Hippocampal formation (tissue), 2 donors: ENCODE measurements at places on chromosomes 3 and 15.

GRCh38 chr3:56688191-56688590, 5.1 kb upstream of the TASOR start:
- no peak for DNase-seq

DNA sequence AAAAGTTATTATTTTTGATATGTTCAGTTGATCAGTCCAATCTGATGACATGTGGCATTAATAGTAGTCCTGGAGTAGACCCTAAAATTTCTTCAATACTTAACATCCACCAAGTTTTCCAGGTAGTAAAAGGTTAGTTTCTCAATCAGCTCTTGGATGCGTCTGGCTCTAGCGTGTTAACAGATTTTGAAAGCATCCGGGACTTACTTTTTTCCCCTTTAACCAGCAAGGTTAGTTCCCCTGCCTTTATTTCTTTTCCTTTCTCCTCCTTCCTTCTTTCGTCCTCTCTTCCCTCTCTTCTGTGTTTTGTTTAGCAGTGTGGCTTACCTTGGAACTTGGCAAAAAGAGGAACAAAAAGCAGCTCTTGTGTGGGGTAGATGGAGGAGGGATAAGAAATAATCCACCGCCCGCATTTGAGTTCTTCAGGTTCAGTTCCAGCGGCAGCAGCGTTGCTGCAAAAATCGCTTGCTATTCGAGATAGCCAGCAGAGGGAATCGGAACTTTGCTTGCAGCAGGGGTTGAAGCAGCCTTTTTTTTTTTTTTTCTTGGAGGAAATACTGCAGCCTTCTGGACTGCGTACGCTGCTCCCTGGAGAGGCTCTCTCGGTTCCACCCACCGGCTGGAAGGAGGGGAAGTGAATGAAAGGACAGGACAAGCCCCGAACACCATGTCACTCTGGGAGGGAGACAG, at the start of gene RBMS3:
Gene RBMS3 (plus strand): TSS at position 668 of the 690 bp plus-strand sequence.
- peak; percentile 35 for DNase-seq

- DNase-seq: no peak
Measured at GRCh38 chr3:15903164-15903563, 105.4 kb upstream of the ANKRD28 start.

DNA sequence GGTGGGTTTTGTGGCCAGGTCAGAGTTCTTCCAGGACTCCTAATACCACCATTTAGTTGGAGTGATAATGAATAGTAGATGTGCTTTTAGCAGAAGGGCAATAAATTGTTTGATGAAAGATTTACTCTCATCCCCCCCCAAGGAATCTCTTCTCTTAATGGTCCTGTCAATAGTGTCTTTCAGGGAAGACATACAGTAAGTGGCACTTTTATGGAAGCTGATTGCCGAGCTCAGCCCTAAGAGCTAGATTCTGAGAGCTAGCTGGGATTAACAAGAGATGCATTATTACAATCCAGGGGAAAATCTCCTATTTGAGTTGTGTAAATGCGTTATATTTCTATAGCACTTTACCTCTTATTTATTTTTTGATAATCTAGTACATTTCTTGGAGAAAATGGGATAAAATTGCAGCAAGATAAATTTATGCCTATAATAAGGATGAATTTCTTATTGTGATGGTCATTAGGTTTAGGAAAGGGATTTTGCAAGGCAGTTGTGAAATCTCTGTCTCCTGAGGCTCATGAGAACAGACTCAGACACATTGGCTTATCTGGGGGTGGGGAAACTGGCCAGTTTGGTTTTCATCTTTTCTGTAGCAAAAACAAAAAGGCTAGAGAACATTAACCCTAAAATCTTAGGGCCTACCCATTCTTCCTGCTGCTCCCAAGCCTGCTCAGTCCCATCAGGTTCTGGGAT, 41.6 kb upstream of the CLSTN2 start:
- no peak for DNase-seq

DNA sequence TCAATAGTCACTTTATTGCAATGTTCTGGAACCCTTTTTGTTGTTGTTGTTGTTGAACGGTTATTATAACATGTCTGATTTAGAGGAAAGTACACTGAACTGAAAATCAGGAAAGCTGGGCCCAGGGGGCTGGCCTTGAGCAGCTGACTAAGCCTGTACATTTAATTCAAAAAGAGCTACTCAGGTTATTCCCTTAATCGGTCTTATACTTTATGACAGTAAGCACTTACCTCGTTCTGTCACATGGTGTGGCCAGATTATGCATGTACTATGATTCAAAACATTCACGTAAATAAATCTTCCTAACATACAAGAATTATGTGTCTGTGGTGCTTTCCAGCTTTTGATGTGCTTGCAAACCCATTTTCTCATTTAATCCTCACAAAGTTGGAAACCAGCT, 382.5 kb upstream of the TPRG1 start:
- no peak for DNase-seq

- DNase-seq: no peak
Measured at GRCh38 chr3:171811913-171812335, 1.6 kb upstream of the PLD1 start.

DNA sequence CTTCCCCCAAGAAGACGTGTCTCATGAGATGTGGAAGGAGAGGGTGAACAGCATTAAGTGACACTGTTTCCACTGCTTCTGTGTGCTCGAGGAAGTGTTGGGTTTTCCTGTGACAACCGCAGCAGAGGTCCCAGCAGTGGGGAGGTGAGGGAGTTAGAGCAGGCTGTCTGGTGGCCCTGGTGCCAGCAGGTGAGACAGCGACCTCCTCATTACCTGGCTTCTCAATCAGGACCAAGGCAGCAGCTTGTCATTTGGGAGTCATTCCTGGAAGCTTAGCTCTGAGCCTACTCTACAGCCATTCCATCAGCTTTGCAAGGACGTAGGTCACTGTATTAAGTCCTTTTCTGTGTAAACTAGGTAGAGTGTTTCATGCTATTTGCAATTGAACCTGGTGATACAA, 63.3 kb upstream of the RGMA start:
- no peak for DNase-seq

DNA sequence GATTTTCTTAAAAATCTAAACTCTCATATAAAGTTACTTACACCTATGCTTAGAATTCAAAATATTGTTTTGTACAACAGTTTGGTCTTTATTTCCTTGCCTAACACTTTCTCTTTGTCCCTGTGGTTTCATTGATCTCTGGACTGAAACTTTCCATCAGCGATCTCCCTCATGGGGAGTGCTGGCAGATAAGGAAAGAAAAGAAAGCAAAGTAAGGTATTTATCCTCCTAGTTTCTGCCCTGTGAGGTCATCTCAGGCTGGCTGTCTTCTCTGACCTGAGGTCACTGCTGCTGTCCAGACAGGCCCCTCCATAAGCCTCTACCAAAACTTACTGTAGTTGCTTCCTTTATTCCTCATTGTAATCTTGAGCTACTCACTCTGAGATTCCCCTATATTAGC, 57.9 kb upstream of the EPHA6 start:
- no peak for DNase-seq

GRCh38 chr3:13045904-13046568, 27.2 kb downstream of the IQSEC1 start:
- DNase-seq: no peak

GRCh38 chr3:28253040-28253715, 11.8 kb downstream of the CMC1 start:
- no peak for DNase-seq

GRCh38 chr3:128804017-128804810, 75.2 kb upstream of the ACAD9 start:
- DNase-seq: peak; percentile 21

GRCh38 chr3:13199006-13199776, 126.0 kb upstream of the IQSEC1 start:
- no peak for DNase-seq

DNA sequence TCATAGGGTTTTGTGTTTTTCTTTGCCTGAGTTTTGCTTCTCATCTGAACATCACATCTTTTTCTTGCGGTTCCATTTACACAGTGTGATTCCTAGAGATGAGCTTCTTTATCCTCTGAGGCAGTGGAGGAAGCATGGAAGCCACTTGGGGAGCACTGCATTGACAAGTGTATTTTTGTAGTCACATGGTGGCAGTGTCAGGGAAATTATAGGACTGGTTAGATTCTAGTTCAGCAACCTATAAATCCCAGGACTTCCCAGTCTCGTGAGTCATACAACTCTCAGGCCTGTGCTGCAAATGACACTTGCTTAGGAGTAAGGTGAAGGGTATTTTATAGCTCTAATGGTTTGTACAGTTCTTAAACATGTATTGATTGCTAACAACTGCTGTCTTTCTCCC, 58.4 kb downstream of the RBM6 start:
- no peak for DNase-seq

- no peak for DNase-seq
Measured at GRCh38 chr3:139297588-139298311, 46.1 kb upstream of the MRPS22 start.
